Stimulated activated CD8-positive, alpha-beta memory T cell treated with anti-CD3 and anti-CD28 coated beads, Interleukin-4, amount 100 ng/mL, for 1 hour (primary cell): ENCODE measurements at places on chromosomes 2 and 18.

DNA sequence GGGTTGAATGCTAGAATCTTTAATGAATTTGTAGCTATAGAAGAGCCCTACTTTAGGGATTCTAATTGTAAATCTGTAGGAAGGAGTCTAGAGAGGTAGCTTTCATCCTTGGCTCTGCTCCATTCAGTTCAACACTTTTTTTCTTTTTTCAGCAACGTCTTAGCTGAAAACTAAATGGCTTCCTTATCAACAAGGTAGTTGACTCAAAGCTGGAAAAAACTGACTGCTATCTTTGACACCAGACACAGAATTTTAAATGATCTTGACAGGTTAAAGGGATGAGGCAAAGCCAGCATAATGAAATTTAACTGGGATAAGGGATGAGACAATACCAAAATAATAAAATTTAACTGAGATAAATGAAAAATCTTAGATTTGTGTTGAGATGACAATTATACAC is 54.9 kb downstream of the TMEFF2 start:
- DNase-seq: no peak

DNA sequence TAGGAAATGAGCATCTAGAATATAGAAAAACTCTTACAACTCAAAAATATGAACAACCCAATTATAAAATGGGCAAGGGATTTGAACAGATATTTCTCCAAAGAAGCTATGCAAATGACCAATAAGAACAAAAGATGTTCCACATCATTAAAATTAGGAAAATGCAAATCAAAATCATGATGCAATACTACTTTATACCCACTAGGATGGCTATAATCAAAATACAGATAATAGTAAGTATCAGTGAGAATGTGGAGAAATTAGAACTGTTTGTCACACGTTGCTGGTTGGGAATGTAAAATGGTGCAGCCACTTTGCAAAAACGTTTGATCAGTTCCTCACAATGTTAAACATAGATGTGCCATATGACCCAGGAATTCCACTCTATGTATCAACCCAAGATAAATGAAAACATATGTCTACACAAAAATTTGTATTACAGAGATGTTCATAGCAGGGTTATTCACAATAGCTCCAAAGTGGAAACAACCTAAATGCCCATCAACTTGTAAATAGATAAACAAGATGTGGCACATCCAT is 558.4 kb downstream of the SLC4A3 start:
- DNase-seq: no peak

DNA sequence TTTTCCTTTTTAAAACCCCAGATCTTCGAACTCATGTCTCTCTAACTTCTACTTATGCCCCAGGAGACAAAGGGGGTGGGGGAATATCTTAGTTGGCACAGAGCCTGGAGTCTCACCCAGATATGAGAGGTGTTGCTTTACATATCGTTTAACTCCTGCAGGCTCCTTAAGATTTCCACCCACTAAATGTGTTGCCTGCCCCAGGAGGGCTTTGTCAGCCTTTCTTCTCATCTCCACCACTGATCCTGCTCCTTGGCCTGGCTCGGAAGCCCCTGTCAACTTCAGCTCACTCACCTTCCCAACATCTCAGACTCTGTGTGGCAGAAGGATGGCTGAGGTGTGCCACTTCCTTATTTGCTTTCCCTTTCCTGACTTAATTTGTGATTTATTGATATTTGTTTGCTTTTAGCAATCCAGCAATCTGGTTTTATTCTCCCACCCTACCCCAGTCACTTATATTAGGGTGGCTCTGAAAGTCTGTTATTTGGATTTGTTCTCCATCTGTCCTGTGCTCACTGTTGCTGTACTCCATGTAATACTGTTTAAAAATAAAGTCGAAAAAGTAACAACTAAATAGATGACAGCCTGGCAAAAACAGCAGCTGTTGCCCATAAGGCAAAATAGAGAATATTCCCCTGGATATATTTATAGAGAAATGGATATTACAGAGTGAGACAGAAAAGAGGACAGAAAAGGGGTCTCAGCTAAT is 200.6 kb downstream of the ZBTB7C start:
- no peak for DNase-seq

- no peak for DNase-seq
Observed at GRCh38 chr2:134193006-134193405, 60.9 kb upstream of the MGAT5 start.

DNA sequence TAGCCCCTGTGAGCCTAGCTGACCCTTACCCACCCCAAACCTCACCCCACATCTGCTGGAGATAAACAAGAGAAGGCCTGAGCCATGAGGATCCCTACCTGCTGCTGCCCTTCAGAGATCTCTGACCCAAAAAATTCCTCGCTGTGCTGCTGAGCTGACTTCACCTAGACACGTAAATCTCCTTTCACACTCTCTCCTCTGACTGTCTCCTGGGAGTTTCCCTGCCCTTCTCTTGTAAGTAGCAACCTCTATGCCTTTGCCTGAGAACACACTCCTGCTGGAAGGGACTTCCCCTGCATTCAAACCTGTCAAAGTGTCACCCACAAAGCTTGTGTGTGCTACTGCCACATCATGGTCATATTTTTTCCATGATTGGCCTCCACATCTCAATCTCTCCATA is 134.2 kb upstream of the NOL4 start:
- no peak for DNase-seq

- no peak for DNase-seq
Observed at GRCh38 chr2:96633641-96634040, 4.5 kb downstream of the KANSL3 start.

GRCh38 chr2:2889646-2890045 is 488.0 kb downstream of the EIPR1 start:
- no peak for DNase-seq

DNA sequence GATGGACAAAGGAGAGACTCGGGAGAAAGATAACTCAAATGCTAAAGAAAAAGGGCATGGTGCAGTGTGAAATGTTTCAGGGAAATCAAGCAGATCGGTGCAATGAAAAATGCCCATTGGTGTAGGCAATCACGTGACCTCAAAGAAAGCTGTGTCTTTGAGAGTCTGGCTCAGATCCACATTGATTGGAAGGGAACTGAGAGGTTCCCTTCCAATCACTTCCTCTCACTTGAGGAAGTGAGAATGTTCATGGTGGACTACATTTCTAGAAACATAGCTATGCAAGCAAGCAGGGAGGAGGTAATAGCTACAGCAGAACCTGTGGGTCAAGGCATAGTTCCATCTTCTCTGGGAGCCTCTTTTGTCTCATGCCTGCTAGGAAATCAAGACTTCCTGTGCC is 187.4 kb downstream of the LPIN1 start:
- no peak for DNase-seq

DNA sequence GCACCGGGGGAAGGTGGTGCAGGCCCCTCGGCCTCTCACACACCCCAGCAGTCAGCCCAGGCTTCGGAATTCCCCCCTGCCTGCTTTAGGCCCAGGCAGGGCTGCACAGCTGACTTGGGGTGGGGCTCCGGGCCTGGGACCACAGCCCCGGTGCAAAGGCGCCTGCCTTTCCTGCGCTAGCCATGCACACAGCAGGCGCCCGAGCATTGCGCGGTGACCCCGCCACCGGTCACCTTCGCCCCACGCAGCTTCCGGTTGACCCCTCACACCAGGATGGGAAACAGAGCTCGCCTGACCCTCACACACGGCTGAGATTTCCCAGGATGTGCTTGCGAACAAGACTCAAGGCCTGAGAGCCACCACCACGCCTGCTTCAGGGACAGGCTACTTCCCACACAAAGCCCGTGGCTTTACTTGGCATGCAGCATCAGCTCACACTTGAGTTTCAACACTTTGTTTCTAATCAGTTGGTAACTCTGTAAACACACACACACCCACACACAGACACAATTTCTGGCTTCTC is 46.0 kb downstream of the SLC66A2 start:
- no peak for DNase-seq

DNA sequence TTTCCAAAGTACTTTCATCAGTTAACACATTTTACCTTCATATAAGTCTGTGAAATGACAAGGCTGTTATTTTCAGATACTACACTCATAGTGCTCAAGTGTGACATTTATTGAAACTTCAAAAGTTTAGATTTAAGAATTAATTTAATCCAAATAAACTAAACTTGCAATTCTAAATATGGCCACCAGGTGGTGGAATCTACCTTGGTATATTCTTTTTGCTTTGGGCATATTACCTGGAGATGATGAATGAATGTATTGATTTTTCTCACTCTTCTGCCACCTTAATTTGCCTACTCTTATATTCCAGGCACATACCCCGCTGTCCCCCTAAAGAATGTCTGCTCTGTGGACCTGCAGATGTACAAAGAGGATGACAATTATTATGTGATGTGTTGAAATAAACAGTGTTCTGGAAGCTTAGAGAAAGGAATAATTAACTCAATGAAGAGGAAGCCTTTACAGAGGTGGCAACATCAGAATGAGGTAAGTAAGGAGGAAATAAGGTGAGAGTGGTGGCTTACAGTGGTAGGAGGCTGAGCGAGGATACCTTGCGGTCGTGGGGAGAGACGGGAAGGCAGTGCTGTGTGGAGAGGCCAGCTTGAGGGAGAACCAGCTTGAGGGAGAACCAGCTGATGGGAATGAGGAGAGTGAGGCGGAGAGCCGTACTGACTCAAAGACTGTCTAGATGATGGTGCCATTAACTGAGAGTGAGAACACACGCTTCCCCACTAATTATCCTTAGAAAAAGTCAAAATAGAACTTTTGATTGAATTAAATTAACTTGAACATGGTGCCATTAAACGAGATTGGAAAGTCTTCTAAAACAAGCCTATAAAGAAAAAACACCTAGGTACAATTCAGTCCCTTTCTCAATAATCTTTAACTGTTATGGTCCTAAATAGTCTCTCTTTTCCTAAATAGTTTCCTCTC is 179.5 kb downstream of the CELF4 start:
- no peak for DNase-seq

GRCh38 chr2:14907014-14907612 is 274.6 kb downstream of the LRATD1 start:
- DNase-seq: no peak

DNA sequence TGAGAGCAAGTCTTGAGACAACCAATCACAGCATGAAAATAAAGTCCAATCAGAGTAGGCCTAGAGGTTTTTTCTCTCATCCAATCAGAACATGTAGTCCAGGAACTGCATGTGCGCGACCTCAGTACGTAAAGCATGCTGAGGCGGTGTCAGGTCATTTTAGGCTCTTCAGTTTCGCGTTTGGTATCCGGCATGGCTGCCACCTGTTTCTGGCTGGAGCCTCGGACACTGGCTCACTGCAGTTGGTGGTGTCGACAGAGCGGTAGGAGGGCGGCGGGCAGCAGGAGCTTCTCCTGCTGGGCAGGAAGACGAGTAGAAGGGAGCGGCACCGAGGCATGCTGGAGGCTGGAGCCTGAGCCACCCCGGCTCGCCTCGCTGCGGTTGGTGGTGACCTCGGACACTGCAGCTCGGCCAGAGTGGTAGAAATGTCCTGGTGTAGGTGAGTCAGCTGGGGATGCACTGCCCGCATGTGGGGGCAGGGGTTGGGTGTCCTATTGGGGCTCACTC is 15.8 kb downstream of the CCDC74A start:
- DNase-seq: no peak

GRCh38 chr2:66173645-66174044 is 261.3 kb upstream of the MEIS1 start:
- no peak for DNase-seq

DNA sequence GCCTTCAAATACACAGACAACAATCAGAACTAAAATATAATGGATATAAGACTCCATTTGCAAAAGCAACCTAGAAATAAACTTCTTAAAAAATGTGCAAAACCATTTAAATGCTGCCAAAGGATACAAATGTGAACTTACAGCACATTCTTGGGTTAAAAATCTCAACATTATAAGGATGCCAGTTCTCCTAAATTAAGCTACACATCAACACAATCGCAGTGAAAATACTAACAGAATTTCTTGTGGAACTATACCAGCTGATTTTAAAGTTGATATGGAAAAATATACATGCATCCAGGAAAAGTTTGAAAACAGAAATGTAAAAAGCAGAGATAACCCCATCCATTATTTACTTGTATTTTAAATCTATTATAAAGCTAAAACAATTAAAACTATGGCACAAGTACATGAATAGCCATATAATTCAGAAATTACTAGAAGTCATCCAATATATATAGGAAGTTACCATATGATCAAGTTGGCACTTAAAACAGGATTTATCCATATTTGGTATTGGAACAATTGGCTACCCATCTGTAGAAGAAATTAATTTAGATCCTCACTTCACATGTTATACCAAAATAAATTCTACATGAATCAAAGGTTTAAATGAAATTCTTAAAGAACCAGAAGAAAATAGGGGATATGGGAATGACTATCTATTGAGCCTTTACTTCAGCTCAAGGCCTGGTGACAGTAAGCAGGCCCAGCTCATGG is 151.7 kb upstream of the GLI2 start:
- no peak for DNase-seq

GRCh38 chr2:189465076-189465475 is 23.8 kb downstream of the WDR75 start:
- no peak for DNase-seq
